Left colon (tissue), 2 donors: ENCODE measurements at places on chromosomes 5 and 9.

DNA sequence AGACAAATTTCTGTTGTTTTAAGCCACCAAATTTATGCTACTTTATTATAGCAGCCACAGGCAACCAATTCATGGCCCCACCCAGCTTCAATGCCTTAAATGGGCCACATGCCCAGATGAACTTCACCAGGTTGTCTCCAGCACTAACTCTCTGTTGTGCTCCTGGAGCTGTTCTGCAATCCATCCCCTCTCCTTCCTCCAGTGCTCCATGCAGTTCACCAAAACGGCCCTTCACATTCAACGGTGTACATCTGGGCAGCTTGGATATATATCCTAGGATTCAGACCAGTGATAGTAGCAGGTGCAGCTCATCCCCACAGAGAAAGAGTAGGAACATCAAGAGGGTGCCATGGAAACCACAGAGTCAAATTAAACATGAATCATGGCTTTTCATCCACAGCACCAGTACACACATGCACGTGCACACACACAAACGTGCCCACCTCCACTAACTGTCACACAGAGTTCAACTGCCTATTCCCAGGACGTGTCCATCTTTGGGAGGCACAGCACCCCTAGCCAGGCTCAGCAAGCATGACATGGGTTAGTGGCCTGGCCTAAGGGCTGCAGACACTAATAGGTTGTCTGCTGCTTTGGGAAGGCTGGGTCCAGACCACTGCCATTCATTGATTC is 134.5 kb downstream of the MED10 start:
- DNase-seq: no peak

DNA sequence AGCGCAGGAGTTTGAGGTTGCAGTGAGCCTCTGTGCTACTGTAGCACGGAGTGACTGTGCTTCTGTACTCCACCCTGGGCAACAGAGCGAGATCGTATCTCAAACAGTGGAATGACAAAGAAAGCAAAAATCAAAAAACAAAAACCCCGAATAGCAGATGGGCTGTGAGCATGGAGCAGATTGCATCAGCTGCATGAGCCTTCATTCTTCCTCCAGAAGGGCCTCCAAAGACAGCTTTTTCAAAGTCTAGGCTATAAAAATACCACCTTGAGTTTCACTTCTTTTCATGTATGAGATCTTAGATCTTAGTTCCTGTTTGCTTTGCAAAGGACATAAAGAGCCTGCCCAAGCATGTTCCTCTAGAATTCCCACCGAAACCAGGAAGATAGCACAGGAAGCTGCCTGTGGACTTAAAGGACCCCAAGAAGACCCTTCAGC is 15.0 kb upstream of the HSPB3 start:
- DNase-seq: no peak

- no peak for DNase-seq
Measured at GRCh38 chr9:135090547-135090946, 3.1 kb downstream of the OLFM1 start.

DNA sequence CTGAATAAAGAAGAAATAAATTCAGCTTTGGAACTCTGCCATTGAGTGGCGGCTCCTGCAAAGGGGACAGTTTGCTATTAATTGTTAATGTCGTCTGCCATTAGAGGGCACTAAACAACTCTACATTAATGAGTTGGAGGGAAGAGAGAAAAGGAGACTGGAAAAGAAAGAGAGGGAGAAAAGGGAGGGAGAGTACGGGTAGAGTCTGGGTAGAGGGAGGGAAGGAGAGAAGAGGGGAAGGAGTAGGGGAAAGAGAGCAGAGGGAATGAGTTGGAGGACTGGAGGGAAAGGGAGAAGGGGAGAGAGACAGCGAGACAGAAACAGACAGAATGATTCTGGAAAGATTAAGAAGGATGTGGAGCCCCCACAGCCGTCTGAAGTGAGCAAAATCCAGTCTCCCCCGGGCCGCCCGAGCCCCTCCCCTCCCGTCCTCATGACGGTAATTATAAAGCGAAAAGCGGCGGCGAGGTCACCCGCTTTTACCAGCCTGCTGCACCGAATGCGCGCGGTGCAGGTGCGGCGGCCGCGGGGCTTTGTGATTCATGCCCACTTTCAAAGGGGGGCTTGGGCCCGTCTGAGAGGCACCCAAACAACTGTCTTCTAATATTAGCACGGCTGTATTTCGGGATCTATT is 1.9 kb upstream of the FST start:
- DNase-seq: no peak

DNA sequence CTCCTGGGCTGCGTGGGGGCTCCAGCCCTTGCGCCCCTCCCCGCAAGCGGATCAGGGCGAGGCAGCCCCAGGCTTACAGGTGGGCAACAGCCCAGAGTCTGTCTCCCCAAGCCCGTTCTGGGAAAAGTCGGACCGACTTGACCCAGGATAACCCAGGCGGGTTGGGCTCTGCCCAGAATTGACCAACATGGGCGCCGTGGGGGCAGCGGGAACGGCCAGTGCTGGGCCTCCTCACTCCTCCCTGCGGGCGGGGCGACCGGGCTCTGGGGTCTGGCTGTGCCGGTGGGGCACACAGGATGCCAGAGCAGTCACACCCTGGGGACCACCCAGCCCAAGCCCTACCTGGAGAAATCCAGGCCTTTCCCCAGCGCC is 15.3 kb upstream of the SYNPO start:
- no peak for DNase-seq

DNA sequence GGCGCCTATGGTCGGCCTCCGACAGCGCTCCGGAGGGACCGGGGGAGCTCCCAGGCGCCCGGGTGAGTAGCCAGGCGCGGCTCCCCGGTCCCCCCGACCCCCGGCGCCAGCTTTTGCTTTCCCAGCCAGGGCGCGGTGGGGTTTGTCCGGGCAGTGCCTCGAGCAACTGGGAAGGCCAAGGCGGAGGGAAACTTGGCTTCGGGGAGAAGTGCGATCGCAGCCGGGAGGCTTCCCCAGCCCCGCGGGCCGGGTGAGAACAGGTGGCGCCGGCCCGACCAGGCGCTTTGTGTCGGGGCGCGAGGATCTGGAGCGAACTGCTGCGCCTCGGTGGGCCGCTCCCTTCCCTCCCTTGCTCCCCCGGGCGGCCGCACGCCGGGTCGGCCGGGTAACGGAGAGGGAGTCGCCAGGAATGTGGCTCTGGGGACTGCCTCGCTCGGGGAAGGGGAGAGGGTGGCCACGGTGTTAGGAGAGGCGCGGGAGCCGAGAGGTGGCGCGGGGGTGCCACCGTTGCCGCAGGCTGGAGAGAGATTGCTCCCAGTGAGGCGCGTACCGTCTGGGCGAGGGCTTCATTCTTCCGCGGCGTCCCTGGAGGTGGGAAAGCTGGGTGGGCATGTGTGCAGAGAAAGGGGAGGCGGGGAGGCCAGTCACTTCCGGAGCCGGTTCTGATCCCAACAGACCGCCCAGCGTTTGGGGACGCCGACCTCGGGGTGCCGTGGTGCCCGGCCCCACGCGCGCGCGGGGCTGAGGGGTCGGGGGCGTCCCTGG is 561 bp downstream of the DAPK1 start:
- DNase-seq: peak; percentile 36

DNA sequence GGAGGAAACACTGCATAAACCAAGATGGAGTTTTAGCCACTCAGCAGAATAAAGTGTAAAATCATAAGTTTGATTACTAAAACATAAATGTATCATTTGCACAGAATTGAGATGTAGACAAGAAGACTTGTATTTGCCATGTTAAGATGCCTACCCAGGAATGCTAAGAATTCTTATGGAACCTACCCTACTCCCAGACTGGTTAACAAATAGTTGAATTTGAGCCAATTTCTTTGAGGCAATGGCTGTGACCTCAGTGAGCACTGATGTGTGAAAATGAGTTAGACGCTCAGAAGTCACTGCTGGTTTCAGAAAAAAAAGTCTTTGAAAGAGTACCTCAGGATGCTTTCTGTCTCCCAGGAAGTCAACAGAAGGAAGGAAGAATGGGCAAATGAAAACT is 95.6 kb downstream of the ESM1 start:
- DNase-seq: no peak
